ENCODE measurements at places on chromosomes 6 and 20. TPM values are rescaled to one million over a fixed set of nuclear protein-coding genes. Genes with fewer than 3 reads are reported as not detected.

DNA sequence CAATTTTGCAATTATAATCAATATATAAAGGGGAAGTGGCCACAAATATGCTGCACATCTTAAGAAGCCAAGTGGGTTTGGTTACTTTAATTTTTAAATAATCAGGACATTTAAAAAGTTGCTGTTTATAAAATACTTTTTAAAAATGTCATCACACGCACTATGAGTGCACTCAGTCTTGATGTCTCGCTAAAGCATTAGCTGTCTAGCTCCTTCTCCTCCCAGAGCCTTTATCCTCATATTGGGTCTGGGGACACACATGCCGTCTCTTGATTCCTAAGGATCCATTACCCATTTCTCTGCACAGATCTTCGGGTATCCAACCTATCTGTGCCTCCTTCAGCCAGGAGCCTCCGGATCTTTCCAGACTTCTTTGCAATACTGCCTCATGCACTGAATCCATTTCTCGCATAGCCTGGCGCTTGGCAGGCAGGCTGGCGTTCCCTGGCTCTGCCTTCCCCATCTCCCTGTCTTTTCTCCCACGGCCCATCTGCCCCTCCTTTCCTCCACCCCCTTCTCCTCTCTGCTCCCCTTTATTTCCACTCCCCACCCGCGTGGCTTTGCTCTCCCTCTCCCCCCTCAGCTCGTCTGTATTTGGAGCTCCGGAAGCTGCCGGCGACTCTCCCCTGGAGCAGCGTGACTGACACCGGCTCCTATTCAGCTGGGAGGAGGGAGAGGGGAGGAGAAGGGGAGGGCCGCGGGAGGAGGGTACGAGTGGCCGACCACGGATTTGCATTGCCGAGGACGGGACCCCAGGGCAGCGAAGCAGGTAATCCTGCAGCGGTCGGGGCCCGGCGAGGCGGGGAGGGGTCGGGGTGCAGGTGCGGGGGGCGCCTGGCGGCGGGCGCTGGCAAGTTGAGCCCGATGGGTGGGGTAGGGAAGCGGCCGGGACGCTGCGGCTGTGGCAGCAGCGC lies at the start of gene CAP2:
Gene CAP2 (plus strand): TSS at position 618 of the 914 bp plus-strand sequence. CDS start 27,961 bp downstream, outside the sequence.
- DNase-seq = peak; percentile 78

GRCh38 chr6:14386668-14387067 lies 269.1 kb downstream of the CD83 start:
- no peak for DNase-seq

DNA sequence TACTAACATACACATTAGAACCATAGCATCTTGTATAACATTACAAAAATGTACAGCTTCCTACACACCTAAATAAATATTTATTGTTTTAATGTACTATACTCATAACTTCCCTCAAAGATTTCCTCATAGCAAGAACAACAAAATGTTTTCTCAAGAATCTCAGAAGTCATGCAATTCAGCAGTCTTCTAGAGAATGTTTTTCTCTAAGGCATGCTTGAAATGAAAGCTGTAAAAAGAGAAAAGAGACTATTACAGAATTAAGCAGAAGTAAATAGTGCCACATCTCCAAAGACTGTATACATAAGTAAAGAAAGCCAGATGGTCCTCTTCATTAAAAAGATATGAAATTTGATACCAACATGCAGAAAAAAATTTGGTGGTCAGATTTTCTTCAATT lies 672.2 kb downstream of the EPM2A start:
- DNase-seq = no peak

GRCh38 chr20:37095108-37095598 lies 644 bp downstream of the RBL1 start:
- peak; percentile 16 for DNase-seq

DNA sequence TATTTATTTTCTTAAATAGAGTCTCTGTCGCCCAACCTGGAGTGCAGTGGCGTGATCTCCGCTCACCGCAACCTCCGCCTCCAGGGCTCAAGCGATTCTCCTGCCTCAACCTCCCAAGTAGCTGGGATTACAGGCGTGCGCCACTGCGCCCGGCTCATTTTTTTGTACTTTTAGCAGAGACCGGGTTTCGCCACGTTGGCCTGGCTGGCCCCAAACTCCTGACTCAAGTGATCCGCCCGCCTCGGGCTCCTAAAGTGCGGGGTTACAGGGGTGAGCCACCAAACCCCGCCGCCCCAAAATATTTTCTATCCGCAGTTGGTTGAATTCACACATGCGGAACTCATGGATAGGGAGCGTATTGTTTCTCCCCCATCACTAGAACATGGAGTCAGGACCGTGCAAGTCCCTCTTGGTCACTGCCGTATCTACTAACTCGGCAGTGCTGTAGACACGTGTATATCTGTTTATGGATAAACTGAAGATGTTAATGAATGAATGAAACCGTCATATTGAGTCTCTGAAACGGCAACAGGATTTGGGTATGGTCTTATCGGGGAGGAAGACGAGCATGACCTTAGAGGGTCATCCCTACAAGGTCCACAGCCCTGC lies 904 bp downstream of the MKKS start:
- DNase-seq = no peak

DNA sequence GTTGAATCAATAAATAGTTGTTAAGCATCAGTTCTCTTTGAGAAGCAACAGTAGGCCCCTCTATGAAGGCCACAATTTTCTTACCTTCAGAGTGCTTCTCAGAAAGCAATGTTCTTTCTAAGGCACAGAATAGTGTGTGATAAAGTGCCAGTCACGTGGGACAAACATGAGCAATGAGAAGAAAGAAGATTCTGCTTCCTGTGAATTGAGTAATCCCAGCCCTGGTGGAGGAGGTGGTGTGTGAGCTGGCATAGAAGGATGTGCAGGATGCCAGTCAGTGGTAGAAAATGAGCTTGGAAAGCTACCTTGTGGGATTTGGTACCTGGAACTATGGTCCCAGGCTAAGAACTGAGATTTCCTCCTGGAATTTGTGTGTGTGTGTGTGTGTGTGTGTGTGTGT lies 21.7 kb downstream of the KIZ start:
- DNase-seq = no peak

- no peak for DNase-seq
Observed at GRCh38 chr20:32870985-32871384, 12.3 kb downstream of the EFCAB8 start.

DNA sequence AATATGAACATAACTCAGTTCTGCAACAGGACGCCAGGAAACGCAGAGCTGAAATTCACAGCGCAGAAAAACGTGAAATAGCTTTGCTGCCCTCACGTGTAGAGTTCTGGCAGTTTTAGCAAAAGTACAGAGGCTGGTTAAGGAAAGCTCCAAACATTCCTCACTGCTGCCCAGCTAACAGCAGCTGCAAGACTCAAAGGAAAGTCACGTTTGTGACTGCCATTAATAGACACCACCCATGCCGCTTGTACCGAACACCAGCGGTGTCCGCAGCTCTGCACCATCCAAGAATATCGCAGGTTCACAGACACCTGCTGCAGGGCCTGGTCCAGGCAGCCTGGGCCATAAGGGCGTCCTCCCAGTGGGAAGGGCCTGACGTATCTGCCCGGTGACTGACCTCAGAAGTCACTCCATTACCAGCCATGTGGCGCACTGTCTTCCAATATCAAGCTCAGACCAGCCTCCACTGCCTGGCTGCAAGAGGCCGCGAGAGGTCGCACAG lies 61.4 kb downstream of the WDR27 start:
- DNase-seq = no peak

DNA sequence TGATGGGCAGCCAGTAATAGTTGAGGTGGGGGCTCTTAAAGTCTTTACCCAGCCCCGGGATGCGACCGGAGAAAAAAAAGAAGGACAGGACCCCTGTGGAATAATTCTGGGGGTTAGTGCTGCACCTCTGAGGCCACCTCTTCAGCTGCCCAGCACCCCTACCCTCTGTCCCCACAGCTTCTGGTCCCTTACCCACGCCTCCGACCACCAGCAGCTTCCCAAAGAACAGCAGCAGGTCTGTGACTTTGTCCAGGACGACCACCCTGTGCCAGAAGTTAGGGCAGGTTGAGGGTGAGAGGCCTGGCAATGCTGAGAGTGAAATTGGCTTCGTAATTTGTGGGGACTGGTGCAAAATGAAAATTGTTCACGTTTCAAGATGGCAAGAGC lies 2.2 kb upstream of the NEU1 start:
- no peak for DNase-seq

Gene KCNK16
- not detected for total RNA-seq

Gene PNPLA1
- not detected for total RNA-seq

Gene PROKR2
- total RNA-seq = 0.45 TPM

Gene KCNK15
- 0.27 TPM for total RNA-seq

Gene UST
- 11.4 TPM for total RNA-seq

Data from cerebellum (tissue), 4 donors.